ENCODE measurements at places on chromosomes 6 and 20. TPM values are rescaled to one million over a fixed set of nuclear protein-coding genes. Genes with fewer than 3 reads are reported as not detected.
A peak's percentile ranks its signal among the peaks of the same experiment; 100 is the strongest.

- H3K36me3 ChIP-seq = peaks cover 31% of the 10 kb centered on the region
- DNase-seq = peak; percentile 69
- peaks cover 68% of the 10 kb centered on the region for H3K4me1 ChIP-seq
- H3K27ac ChIP-seq = peak overlapping the region; percentile 66
These were observed 107.4 kb downstream of the SCML4 start for GRCh38 chr6:107716688-107717089.

DNA sequence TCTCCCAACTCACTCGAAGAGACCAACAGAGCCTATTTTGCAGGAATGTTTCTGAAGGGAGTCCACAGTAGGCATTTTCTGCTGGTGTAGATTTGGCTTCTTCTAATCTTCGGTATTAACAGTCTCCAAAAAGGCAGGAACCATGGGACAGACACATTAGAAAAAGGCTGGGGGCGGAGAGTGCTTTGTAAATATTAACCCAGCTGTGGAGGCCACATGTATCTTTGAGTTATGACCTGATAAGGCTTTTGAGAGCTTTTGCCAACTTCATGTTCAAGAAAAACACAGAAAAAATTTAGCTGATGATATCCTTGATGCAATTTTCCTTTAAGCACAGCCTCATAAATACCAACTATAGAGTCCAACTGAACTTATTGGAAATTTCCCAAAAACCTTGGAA is 119.4 kb upstream of the TSHZ2 start:
- H3K36me3 ChIP-seq = no peaks in the 10 kb centered on the region
- no peak overlapping the region for H3K27ac ChIP-seq
- H3K27me3 ChIP-seq = no peaks in the 10 kb centered on the region
- H3K4me1 ChIP-seq = no peaks in the 10 kb centered on the region
- no peak for DNase-seq

SEMG1 gene
- total RNA-seq = not detected

GRCh38 chr6:143615785-143616184 is 62.0 kb upstream of the PHACTR2 start:
- no peaks in the 10 kb centered on the region for H3K27me3 ChIP-seq
- no peaks in the 10 kb centered on the region for H3K4me1 ChIP-seq
- DNase-seq = no peak
- H3K4me3 ChIP-seq = no peak overlapping the region
- H3K36me3 ChIP-seq = no peaks in the 10 kb centered on the region

DNA sequence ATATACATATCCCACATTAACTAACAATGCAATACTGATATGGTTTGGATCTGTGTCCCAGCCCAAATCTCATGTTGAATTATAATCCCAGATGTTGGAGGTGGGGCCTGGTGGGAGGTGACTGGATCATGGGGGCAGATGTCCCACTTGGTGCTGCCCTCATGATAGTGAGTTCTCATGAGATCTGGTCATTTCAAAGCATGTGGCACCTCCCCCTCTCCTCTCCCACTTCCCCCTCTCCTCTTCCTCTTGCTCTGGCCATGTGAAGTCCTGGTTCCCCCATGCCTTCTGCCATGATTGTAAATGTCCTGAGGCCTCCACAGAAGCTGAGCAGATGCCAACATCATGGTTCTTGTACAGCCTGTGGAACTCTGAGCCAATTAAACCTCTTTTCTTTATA is 71.2 kb downstream of the FYN start:
- no peak for DNase-seq
- H3K27ac ChIP-seq = no peak overlapping the region
- peaks cover 59% of the 10 kb centered on the region for H3K4me1 ChIP-seq
- H3K36me3 ChIP-seq = no peaks in the 10 kb centered on the region

- no peak overlapping the region for H3K4me3 ChIP-seq
- no peak overlapping the region for H3K27ac ChIP-seq
- no peaks in the 10 kb centered on the region for H3K27me3 ChIP-seq
These were observed 25.0 kb upstream of the SCGN start for GRCh38 chr6:25627001-25627400.
